Muscle of arm (tissue), 14 donors: ENCODE measurements at places on chromosomes 4 and X. TPM values are rescaled to one million over a fixed set of nuclear protein-coding genes. Genes with fewer than 3 reads are reported as not detected.

COL4A6 gene
- 1.6 TPM for polyA plus RNA-seq

DNA sequence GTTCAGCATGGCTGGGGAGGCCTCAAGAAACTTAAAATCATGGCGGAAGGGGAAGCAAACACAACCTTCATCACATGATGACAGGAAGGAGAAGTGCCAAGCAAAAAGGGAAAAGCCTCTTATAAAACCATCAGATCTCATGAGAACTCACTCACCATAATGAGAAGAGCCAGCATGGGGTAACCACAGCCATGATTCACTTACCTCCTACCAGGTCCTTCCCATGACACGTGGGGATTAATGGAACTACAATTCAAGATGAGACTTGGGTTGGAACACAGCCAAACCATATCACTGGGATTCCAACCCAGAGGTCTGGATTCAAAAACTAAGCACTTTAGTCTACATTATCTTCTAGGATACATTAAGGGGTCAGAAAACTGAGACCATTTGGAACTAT lies 609.6 kb upstream of the SPANXN1 start:
- no peak for DNase-seq

- no peak for DNase-seq
Observed at GRCh38 chrX:115906276-115906675, 264.3 kb upstream of the AGTR2 start.

DNA sequence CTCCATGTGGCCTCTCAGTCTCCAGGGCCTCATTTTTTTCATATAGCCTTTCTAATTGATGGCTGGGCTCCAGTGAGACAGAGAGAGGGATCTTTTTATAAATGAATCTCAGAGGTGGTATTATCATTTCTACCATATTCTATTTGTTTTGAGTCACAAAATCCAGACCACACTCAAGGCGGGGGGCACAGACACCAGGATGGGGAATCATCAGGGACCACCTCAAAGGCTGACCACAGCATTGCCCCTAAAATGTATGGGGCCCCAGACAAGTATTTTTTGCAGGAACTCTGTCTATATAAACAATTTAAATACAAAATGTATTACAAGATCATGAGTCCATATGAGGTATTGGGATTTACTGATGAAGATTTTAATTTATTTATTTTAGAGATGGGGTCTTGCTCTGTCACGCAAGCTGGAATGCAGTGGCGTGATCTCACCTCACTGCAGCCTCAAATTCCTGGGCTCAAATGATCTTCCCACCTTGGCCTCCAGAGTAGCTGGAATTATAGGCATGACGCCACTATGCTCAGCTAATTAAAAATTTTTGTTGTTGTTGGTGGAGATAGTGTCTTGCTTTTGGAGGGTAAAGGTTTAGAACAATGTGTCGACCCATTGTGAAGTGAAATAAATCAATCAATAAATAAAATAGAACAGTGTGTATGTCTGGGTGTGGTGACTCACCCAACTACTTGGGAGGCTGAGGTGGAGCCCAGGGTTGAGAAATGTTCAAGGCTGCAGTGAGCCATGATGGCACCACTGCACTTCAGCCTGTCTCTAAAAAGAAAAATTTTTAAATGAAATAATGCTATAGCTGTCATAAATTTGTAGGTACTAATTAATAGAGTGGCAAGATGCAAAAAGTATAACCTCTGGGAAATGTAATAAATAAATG lies 29.4 kb downstream of the WDR13 start:
- DNase-seq: no peak

GC gene
- not detected for polyA plus RNA-seq

- no peak for DNase-seq
Observed at GRCh38 chr4:37985730-37986275, 25.6 kb downstream of the PTTG2 start.

DCAF8L2 gene
- polyA plus RNA-seq: not detected

GRCh38 chr4:98639523-98639922 lies 18.9 kb downstream of the TSPAN5 start:
- DNase-seq: no peak

VCX3A gene
- not detected for polyA plus RNA-seq

- no peak for DNase-seq
Observed at GRCh38 chr4:88098993-88099752, 59.3 kb downstream of the ABCG2 start.

GRCh38 chrX:40167233-40167849 lies 69.6 kb upstream of the BCOR start:
- no peak for DNase-seq

DNA sequence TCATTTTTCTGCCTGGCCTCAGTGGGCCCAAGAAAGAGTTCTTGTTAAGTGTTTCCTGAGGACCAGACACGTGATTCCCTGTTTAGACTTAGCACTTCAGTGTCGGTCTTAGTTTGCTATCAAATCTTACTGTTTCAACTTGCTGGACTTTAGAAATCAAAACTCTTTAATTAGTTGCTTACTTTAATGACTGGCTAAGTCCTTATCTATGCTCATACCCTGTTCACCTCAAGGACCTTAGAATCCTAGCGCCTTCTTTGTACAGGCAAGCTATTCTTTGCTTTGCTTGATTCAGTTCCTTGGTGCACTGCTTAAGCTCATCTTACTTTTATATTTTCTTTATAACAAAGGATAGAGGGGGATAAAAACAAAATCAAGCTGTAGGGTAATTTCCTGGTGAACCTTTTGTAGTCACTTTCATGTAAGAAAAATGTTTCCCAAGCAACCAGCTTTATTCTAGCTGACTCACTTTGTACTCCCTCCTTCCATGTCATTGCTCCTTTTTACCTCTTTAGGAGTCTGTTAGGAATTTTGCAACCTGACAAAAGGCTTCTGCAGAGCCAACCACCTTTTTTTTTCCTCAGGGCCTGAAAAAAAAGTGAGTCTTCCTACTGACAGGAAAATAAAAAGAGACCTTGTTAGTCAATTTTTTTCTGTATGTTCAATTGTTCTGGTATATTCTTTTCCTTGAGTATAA lies 14.7 kb downstream of the WDR44 start:
- DNase-seq: no peak

DNA sequence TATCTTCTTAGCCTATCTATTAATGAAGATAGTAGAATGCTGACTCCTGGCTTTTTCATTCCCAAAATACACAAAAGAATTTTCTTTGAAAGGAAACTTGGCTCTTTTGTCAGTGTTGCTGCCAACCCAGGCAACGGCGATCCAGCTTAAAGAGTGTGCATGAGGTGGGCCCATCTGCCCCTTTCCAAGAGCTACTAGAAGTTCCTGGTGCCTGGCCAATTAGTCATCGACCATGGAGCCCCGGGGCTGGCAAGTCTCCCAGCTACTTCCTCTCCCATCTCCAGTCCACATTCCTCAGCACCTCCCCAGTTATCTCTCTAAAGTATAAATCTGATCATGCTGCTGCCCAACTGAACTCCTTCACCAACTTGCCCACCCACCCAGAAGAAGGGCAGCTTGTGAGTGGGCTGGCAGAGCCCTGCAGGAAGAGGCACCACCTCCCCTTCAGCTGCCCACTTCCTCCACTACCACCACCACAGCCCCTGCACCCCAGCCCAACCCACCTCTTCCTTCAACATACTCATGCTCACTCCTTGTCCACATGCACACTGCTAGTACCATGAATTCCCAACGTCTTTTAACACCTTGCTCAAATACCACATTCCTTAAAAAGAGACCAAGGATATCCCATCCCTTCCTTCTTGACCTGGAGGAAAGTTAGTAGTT lies 158.2 kb upstream of the MAP3K15 start:
- DNase-seq: peak; percentile 48

FRMPD4 gene
- polyA plus RNA-seq: 0.51 TPM

- DNase-seq: peak; percentile 83
Observed at GRCh38 chr4:62359441-62360155, 1159.5 kb downstream of the ADGRL3 start.

DNA sequence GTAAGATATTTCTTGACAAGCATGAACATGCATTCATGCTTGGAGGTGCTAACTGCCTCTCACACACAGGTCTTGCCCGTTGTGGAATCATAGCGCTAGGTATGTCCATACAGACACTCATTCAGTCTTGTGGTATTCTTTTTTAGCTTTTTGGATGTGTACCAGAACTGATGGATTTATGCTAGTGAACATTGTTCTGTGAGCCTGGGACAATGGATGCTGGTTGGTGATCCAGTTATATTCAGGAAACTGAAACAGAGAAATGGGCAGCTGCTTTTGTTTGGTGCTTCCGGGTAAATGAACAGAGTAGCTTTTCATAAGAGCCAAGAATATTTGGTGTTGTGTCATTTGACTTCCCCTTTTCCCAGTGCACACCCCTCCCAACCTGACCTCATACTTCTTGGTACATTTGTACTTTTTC lies 78.9 kb upstream of the SLC4A4 start:
- DNase-seq: no peak
